Muscle of leg (tissue), 16 donors: ENCODE measurements at places on chromosomes 1 and 21.
A peak's percentile ranks its signal among the peaks of the same experiment; 100 is the strongest.

DNA sequence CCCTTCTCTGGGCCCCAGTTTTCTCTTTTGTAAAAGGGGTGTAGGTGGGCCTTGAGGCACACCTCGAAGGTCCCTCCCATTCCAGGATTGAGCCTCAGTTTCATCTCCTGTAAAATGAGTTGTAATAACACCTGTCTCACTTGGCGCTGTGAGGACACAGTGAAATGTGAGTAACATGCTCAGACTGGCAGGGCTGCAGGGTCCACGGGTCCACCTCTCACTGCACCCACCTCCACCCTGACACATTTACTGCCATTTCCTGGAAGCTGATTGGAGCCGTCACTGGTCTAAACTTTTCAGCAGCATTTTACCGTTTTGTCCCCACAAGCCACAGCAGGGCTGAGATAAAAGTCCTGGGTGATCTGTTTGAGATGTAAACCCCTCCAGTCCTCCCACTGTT, 398.0 kb downstream of the PTPRU start:
- DNase-seq: no peak

GRCh38 chr21:26389971-26390641, 183.0 kb downstream of the CYYR1 start:
- peak; percentile 33 for DNase-seq

GRCh38 chr1:111965781-111966443, 23.6 kb downstream of the KCND3 start:
- DNase-seq: no peak

DNA sequence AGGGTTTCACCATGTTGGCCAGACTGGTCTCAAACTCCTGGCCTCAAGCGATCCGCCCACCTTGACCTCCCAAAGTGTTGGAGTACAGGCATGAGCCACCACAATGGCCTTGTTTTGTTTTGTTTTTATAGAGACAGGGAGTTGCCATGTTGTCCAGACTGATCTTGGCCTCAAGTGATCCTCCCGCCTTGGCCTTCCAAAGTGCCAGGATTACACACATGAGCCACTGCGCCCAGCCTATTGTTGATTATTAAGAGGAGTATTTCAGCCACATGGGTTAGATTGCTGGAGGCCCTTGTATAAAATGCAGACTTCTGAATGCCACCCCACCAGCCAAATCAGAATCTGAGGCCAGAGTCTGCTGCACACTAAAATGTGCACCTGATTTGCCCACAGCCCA, 57.2 kb upstream of the ANGPTL1 start:
- no peak for DNase-seq

DNA sequence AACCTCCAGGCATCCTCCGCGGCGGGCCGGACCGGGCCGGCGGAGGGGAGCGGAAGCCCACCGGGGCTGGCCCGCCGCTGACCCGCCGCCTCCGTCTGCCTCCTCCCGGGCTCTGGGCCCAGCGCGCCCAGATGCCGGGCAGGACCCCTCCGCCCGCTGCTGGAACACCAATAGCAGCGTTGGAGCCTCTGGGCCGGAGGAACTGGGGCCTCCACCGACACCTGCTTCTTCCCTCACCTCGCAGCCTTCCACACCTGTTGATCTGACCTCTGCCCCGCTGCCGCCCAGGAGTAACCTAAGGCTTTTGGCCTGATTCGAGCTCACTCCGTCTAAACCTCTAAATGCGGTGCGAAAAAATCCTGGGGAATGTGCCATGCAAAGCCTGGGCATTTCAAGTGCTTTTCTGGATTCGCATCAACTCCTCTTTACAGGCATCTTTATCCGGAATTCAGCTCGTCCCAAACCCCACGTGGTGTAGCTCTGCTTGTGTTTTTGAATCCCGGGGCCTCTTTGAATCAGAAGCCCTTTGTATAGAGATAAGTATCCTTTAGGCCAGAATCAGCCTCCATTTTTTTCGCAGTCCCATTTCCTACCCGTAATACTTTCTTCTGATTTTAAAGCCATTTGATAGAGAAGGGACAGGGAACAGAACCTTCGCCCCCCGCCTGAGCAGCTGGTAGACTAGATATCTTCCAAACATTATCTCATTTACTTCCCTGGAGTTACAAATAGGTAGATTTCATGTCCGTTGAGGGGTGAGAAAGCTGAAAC, 680 bp upstream of the CNN3 start:
- DNase-seq: peak; percentile 83

GRCh38 chr1:48738356-48738755, 38.3 kb downstream of the BEND5 start:
- DNase-seq: no peak

- DNase-seq: no peak
Observed at GRCh38 chr1:26856604-26857469, 6.1 kb upstream of the SFN start.

GRCh38 chr21:32472890-32473765, 60.6 kb downstream of the EVA1C start:
- no peak for DNase-seq

- no peak for DNase-seq
Observed at GRCh38 chr1:203511513-203511912, 17.6 kb downstream of the OPTC start.

GRCh38 chr1:192998536-192998935, 60.6 kb downstream of the UCHL5 start:
- no peak for DNase-seq

- no peak for DNase-seq
Observed at GRCh38 chr1:234732671-234733390, 122.9 kb upstream of the IRF2BP2 start.

GRCh38 chr1:154422521-154422920, 17.4 kb downstream of the IL6R start:
- no peak for DNase-seq

DNA sequence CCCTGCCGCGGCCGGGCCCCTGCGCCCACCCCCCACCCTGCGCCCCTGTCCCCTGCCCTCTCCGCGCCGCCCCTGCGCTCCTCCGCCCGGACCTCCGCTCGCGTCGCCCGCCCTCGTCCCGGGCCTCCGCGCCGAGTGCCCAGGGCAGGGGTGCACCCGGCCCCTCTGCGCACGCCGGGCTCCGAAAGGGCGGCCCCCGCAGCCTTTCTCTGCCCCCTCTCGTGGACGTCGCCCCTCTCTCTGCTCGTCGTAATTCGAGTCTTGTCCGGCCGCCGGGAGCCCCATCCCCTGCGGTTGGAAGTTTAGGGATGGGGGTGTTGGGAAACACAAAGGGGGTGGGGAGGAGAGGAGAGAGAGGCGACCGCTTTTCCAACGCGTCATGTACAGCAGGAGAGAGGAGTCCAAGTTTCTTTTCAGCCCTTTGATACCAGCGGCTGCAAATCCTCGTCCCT, 407 bp downstream of the GALNT2 start:
- DNase-seq: peak; percentile 72

- no peak for DNase-seq
Observed at GRCh38 chr21:42386034-42386591, 9.7 kb downstream of the TMPRSS3 start.

- DNase-seq: no peak
Observed at GRCh38 chr1:112686417-112686816, 12.0 kb downstream of the MOV10 start.

- DNase-seq: no peak
Observed at GRCh38 chr1:158728510-158729225, 8.1 kb upstream of the OR6K3 start.

- peak; percentile 17 for DNase-seq
Observed at GRCh38 chr1:5622412-5622811, 369.8 kb downstream of the NPHP4 start.

DNA sequence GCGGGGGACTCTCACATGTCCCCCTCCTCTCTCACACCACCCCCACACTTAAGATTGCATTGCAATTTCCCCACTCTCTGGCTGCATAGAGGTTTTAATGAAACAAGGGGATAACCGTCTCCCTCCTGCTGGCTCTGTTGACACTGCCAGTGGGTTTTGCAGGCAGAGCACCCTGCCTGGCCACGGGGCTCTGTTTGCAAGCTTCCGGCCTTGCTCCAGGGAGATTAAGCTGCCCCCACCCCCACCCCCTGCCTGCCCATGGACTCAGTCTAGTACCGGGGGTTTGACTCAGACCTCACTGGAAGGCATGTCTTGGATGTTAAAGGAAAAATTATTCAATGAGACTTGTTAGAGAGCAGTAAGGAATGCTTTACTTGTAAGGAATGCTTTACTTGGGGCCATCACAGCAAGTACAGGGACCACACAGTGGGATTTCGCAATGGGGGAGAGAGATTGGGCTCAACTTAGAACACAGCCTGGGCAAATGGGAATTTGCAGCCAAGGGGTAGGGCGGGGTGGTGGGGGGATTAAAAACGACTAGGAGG, 101.0 kb downstream of the AJAP1 start:
- DNase-seq: no peak

DNA sequence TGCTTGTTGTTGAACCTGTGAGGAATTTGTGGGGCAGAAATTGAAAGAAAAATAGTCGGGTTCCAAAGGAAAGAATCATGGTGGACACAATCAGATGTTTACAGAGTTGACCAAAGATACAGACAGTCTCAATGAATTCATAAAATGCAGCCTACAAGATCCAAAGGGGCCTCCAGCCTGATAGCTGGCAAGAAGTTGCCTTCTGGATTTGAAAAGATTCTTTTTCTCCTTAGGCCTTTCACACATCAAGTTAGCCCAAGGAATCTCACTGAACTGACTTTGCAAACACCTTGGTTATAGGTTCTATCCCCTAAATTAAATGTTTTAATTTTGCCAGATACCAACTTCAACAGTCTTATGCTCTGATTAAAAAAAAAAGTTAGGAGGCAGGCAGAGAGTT, 21.5 kb downstream of the SLAMF1 start:
- DNase-seq: no peak

GRCh38 chr1:181737056-181737455, 253.7 kb downstream of the CACNA1E start:
- DNase-seq: no peak

DNA sequence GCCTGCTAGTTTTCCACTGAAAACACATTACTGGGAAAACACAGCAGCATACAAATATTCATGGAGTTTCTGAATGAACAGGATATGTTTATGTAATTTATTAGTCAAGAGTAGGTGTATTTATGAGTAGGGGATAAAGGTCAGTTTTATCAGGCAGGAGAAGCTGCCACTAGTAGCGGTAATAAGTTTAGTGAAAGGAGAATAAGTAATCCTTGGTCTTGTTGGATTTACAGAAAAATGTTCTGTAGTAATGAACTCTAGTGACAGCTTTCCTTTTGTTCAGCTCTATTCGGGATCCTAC, 1.2 kb downstream of the MAST2 start:
- no peak for DNase-seq

DNA sequence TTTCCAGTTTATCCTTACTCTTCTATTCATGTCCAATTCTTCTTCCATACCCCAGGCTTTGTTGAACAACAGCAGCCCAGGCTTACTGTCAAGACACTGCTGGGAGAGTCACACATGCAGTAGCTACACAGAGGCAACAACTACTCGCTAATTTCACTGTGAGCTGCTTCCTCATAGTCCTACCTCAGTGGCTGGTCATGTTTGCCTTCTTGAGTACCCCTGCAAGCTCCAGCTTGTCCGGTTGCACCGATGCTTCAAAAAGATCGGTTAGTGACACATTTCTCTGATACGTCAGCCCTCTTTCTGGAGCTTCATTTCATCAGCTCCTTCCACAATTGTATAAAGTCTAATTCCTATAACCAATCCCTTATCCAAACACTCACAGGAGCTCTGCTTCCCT, 246.7 kb upstream of the NFIA start:
- DNase-seq: no peak

- DNase-seq: no peak
Observed at GRCh38 chr1:6523566-6523965, 30.7 kb downstream of the NOL9 start.

- DNase-seq: no peak
Observed at GRCh38 chr1:203461717-203462116, 13.9 kb upstream of the PRELP start.

DNA sequence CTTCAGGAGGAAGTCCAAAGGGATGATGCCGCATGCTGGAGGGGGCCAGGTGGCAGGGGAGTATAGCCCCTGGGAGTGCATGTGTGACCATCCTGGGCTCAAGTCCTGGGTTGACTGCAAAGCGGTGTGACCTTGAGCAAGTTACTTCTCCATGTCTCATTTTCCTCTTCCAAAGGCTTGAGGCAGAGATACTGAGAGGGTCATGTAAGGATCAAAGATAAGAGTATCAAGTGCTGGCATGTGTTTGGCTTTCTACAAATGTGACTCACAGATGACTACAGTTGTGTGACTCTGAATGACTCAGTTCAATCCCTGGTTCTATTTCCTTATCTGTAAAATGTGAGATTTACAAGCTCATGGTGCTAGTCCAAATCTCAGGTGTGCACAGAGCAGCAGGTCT, 26.1 kb downstream of the PROK1 start:
- DNase-seq: no peak

DNA sequence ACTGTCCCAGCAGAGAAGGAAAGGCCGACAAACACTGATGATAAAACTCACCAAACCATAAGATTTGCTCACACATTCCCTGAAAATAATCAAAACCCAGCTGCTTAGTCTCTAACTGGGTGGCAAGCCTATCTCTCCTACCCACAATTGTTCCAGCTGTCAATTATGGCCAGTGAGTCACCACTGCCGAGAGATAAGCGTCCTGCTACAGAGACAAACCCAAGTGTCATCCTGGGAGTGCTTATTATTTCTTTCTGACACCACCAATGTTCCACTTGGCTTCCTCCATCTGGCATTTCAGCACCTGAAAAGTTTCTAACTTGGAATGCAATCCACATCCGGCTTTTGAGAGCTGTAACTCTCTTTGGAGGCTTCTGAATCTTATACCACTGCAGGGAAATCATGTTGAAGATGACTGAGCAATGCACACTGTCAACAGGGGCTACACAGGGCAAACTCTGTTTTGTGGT, 51.5 kb upstream of the VAV3 start:
- DNase-seq: no peak

DNA sequence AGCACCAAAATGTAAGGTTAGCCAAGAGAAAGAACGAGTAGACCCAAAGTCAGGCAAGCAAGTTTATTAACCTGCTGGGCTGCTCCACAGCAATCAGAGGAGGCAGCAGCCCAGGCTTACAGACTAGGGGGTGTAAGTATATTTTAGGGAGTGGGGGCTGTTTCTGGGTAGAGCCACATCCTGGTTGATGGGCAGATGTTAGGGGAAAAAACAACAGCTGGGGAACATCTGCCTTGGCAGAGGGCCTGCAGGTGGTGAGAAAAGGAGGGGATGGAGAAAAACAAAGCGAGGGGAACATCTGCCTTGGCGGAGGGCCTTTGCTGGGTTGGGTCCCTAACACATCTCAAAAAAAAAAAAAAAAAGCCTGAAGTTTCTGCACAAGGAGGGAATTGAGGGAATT, 9.7 kb upstream of the ZBTB48 start:
- DNase-seq: no peak
